Hippocampal formation (tissue), 2 donors: ENCODE measurements at places on chromosomes 16 and 17.

- DNase-seq: no peak
Observed at GRCh38 chr16:12337871-12338655, 361.5 kb downstream of the SNX29 start.

DNA sequence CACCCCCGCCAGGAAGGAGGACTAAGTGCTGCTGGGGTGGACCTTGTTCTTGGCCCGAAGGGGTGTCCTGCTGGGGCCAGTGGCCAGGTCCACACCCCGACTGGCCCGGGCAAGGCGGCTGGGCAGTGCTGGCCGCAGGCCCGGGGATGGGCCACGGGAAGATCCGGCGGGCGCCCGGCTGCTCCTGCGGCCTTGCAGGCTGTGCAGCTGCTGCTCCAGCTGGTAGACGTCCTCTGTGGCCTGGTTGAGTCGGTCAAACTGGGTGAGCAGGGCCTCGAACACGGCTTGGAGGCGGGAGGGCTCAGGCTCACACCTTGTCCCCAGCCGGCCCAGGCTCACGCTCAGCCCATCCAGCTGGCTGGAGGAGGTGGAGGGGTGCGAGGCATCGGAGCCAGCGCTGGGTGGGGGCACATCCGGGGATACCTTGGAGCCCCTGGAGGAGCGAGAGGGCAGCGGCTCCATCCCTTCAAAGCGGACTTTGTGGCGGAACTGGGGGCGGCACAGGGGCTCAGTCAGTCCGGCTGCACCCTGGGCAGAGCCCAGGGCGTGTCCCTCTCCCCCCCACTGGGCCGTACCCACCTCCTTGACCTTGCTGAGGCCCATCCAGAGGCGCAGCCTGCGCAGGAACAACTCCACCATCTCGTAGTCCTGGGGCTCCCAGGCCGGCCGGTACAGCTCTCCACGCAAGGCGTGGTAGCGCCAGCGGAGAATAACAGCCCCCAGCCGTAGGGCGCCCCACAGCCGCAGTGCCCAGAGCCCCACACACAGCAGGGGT is 42.1 kb downstream of the TSC2 start:
- DNase-seq: no peak

GRCh38 chr17:4344926-4345325 is 21.5 kb downstream of the UBE2G1 start:
- no peak for DNase-seq

DNA sequence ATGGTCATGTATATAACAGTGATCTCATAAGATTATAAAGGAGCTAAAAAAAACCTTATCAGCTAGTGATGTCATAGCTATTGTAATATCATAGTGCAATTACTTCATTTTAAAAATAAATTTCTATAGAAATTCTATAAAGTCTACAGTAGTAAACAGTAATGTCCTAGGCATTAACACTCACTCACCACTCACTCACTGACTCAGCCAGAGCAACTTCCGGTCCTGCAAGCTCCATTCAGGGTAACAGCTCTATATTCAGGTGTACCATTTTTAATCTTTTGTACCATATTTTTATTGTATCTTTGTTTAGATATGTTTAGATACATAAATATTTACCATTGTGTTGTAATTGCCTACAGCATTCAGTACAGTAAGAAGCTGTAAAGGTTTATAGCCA is 524.4 kb upstream of the CDH5 start:
- no peak for DNase-seq

DNA sequence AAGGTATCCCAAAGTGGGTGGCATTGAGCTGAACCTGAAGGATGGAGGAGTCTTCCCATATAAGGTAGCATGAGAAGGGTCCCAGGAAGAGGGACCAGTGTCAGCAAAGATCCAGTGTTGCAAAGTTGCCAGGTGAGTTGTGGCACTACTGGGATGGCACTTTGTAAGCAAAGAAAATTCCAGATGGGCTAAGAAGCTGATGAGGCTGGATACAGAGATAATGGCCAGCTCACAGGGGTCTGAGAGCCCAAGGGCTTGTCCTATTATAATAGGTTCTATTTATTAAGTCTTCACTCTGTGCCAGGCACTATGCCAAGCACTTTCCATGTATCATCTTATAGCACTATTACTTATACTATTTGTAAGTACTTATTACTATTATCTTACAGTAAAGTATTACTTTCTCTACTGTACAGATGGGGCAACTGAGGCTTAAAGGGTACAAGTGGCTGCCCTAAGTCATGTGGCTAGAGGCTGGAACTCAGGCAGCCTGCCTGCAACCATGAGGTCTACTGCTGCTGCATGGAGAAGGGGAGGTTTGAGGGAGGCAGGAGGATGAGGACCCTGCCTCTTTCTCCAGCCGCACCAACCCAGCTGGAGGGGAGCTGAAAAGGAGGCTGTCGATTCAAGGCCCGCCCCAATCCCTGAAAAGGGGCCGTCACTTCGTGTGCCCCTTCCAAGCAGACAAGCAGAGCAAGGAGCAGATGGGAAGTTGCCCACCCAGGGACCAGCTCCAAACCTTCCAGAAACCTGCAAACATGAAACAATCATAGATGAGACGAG is 86.5 kb downstream of the C16orf78 start:
- no peak for DNase-seq

DNA sequence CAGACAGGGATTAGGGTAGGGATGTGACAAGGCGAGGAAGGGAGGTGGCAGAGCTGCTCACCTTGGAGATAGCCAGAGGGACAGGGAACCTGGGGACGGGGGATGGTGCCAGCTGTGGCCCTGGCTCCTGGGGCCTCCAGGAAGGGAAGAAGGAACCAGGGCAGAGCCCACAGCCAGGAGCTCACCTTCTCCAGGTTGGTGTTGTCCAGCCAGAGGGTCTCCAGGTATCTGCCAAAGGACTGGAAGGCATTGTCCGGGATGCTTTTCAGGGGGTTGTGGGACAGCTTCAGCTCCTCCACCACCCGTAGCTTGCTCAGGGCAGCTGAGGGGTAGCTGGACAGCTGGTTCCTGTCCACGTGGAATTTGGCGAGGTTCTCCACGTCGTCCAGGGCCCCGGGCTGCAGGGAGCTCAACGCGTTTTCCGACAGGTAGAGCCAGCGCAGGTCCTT is 801 bp downstream of the CHAD start:
- no peak for DNase-seq

DNA sequence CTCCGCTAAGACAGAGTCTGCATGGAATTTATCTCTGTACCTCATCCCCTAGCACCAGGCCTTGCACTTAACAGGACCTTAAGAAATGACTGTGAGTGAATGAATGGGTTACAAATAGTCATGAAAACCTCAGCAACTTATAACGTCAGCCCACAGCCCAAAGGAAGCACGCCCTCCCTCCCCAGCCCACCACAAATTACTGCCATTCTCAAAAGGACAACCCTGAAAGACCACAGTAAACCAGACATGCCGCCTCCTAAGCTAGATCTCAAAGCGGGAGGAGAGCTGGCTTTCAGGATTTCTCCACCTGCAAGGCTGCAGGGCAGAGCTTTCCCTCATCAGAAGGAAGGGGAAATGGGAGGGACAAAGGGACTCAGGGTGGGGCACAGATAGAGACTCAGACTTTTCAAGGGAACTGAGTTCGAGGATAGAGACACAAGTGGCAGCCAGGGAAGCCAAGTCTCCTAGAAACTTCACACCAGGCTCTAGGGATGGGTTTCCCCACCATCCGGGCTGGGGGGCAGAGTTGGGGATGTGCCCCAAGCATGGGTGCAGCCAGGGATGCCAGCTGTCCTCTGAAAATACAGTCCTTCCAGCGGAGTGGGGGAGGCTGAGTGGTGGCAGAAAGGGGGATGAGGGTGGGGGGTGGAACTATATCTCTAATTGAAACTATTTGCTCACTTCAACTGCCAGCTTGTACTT is 56.7 kb downstream of the PLXDC1 start:
- DNase-seq: no peak

- DNase-seq: peak; percentile 17
Observed at GRCh38 chr17:47199627-47200324, 9.4 kb upstream of the MYL4 start.

DNA sequence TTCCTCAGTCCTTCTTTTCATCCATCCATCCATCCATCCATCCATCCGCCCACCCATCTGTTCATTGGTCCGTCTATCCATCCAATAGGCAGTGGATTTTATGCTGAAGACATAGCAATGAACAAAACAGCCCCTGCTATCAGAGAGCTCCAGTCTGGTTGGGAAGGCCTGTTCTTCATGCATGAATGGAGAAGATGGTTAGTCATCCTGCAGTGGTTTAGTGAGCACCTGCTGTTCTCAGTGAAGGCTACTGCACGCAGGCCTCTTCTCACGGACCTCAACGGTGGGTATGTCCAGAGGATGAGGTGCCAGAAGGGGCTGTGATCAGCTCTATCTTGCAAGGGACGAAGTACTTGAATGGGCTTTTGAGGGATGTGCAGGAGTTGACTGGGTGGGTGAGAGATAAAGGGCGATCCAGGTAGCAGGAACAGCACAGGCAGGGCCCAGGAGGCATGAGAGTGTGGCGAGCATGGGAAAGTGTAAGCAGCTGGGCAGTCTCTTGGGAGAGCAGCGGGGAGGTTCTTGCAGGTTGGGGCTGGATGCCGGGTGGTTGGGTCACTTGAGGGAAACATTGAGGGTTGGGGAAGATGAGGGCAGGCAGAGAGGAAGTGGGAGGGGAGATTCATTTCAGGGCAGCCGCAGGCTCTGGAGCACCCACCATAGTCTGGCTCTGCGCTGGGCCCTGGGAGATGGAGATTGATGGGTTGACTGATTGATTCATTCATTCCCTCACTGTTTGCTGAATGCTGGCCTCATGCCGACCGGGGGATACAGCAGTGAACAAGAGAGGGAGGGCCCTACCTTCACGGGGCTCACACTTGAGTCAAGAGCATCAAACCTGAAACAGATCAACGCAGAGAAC is 115.0 kb upstream of the CIBAR2 start:
- DNase-seq: no peak

DNA sequence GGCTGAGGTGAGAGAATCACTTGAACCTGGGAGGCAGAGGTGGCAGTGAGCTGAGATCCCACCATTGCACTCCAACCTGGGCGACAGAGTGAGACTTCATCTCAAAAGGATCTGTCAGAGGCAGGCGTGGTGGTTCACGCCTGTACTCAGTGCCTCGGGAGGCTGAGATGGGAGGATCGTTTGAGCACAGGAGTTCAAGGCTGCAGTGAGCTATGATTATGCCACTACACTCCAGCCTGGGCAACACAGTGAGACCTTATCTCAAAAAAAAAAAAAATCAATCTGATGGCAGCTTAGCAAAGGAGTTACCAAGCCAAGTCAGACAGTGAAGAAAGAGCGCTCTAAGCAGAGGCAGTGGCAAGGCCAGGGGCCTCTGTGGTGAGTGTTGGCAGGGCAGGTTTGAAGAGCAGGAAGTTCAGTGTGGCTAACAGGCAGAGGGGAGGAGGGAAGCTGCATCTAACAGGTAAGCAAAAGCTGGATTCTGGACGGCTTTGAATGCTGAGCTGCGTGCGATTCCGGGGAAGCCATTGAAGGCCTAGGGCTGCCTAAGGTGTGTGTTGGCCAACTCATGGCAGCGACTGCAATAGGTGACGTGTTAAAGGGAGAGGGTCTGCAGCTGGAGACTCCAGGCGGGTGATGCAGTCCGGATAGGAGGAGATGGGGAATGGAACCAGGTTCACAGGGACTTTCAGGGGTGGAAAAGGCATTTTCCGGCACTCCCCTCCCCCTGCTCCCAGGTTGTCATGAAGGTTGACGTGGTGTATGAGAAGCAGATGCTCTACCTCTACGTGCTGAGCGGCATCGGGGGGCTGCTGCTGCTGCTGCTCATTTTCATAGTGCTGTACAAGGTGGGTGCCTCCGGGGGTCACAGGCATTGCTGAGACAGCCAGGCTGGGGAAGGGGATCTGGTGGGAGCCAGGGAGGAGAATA is 7.0 kb downstream of the ZNF768 start:
- no peak for DNase-seq
